ENCODE measurements at places on chromosomes 6 and 20.

DNA sequence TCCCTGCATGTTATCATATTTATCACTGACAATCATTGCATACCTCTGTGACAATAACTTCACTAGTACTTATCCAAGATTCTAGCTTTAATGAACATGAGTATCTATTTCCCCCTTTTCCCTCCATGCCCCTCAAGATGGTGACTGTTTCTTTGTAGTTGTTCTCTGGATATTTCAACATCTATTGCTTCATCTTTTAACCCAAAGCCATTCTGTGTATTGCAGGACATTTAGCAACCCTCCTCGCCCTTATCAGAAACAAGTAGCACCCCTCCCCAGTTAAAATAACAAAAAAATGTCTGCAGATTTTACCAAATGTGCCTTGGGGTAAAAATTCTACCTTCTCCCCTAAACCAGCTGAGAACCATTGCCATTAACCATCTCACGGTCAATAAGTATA is 979.8 kb upstream of the MANEA start:
- DNase-seq: no peak

GRCh38 chr20:4322499-4322898 is 307.1 kb upstream of the RNF24 start:
- DNase-seq: no peak

DNA sequence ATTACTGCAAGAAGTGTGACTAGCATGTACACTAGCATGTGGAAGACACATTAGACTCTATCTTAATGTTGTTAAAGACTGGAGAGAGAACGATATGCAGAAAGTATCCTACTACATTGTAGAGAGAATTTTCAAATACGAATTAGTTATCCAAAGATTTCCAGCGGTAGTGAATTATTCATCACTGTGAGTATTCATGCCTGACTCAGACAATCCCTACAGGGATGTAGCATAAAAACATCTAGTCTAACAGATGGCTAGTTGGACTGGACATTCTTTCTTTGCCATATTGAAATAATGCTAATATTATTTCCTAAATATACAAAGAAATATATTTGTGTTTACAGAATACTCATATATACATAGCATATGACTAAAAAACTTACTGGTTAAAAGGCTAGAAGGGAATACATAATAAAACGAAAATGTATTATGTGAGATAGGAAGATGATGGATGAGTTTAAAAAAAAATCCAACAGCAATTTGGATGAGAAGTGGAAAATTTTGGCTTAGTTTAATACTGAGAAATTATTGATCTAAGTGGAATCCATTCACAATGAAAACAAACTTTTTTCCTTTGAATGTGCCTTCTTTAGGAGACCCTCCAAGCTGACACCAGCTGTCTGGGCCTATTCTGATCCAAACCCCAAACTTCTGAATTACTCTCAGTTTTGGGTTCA is 580.7 kb downstream of the RFPL4B start:
- no peak for DNase-seq

GRCh38 chr6:20610636-20611370 is 76.5 kb downstream of the CDKAL1 start:
- DNase-seq: no peak

- DNase-seq: no peak
Observed at GRCh38 chr6:113383701-113384100, 473.4 kb upstream of the MARCKS start.
